ENCODE measurements at places on chromosomes 11 and 22.

GRCh38 chr11:120135838-120136237 is 2.1 kb downstream of the TRIM29 start:
- no peak for DNase-seq

- DNase-seq: no peak
These were observed 50.1 kb downstream of the CHST1 start for GRCh38 chr11:45615182-45615792.

DNA sequence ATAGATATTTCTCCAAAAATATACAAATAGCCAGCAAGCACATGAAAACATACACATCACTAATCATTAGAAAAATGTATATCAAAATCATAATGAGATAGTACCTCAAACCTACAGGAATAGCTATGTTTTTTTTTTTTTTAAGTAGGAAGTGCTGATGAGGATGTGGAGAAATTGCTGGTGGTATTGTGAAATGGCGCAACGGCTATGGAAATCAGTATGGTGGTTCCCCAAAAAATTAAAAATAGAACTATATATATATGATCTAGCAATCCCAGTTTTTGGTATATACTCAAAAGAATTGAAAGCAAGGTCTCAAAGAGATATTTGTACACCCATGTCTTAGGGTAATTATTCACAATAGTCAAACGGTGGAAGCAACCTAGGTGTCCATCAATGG is 46.0 kb upstream of the HIPK3 start:
- no peak for DNase-seq

DNA sequence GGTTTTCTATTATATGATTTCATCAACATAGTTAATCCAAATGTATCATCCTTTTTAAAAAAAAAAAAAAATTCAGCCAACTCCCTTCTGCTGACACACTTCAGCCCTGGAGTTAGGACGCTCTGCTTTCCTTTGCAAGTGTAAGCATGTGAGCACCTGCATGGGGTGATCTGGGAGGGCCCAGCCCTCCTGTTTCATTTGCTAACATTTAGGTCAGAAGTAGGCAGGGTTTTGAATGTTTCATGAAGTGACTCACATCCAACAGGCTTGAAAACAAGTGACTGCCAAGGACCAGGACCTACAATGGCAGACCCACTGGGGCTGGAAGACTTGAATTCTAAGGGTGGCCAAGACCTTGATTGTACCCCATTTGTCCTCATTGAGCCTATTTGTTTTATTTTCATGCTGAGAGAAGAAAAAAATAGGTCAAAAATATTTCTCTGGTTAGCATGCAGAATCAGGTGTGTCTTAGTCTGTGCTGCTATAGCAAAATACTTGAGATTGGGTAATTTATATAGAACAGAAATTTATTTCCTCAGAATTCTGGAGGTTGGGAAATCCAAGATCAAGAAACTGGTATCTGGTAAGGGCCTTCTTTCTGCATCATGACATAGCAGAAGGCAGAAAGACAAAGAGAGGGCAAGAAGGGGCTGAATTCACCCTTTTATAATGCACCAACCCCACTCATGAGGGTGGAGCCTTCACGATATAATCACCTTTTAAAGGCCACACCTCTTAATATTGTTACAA is 137.6 kb downstream of the CD44 start:
- peak; percentile 12 for DNase-seq

DNA sequence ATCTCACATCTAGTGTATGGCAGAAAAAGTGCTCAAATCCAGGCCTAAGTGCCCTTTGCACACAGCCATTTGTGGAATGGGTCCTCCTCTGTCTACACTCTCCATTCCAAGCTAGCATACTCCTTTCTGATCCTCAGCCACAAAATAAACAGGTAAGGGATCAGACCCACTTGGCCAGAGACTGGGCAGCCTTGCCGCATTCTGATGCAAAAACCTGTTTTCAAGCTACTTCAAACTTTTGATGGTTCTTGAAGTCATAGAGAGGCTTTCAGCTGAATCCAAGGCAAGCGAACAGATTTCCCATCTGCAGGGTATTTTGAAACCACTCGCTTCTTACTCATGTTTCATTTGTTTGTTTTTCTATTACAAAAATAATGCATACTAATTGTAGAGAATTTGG is 136.6 kb upstream of the NAV2 start:
- no peak for DNase-seq

Measured in stimulated activated CD4-positive, alpha-beta T cell treated with anti-CD3 and anti-CD28 coated beads, Interleukin-4, amount 100 ng/mL, for 24 hours (primary cell).